ENCODE measurements at places on chromosomes 4 and X.

DNA sequence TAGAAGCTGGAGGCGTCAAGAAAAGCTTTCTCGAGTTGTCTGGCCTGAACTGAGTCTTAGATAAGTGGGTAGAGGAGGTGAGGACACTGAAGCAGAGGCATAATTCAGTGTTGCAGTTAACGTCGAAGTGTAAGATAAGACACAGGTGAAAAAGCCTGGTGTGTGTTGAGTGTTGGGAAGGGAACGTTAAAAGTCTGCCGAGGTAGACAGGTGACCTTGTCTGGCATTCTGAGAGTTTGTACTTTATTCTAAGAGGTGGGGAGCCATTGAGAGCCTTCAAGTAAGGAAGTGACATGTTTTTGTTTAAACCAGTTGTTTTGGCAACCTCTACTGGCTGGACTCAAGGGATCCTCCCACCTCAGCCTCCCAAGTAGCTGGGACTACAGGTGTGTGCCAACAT lies 219.1 kb downstream of the SHROOM3 start:
- DNase-seq: no peak

GRCh38 chr4:76554630-76555029 lies 119.6 kb downstream of the SHROOM3 start:
- DNase-seq: no peak

DNA sequence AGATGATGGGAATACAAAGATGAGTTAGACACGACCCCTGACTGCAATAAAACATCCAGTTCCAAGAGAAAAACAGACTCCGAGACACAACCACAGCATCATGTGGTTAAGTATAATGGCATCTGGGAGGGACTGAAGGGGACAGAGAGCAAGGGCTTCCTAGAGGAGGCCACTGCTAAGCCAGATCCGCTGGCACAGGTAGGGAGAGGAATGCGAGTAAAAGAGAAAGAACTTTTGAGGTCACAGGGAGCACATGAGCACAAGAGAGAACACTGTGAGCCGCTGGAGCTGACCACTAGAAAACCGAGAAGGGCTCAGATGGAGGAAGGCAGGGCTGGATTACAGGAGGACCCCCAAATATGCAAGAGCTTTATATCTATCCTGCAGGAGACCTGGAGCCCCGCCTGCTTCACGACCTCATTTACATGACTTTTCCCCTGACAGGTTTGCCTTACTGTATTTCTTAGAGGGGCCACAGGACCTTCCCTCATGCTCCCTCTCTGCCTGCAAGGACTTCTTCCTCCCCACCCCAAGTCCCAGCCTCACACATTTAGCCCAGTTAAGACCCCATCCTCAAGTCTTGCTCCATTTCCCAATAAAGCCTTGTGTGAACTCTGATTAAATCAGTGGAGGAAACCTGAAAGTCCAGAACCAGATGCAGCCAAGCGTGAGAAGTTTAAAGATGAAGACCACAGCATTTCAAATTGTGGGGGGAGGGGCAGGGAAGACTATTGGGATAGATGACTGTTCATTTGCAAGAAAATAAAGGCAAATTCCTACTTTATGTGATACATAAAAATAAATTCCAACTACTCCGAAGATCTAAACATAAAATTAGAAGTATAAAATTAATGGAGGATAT lies 29.6 kb downstream of the MFAP3L start:
- DNase-seq: no peak

- DNase-seq: no peak
Observed at GRCh38 chrX:98194036-98194435, 1310.3 kb downstream of the RPA4 start.

- peak; percentile 33 for DNase-seq
Observed at GRCh38 chr4:185995665-185996064, 73.3 kb upstream of the TLR3 start.

DNA sequence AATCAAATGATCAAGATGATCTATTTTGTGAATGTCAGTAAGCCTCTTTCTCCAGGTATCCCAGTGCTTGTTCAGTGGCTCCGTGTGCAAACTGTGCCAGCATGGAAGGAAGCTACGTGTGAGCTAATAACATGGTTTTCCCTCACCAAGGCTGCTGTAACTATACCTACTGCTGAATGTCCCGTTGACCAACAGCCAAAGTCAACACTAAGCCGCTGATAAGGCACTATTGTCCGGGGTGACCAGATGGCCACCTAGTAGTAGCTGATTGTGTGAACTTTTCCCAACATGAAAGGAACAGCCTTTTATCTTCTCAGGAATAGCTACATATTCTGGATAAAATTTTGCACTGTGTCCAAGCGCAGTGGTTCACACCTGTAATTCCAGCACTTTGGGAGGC lies 58.0 kb upstream of the ABCG2 start:
- no peak for DNase-seq

GRCh38 chr4:88514557-88515511 lies 8.7 kb downstream of the PYURF start:
- no peak for DNase-seq

GRCh38 chr4:82578935-82579334 lies 17.1 kb upstream of the TMEM150C start:
- DNase-seq: no peak

DNA sequence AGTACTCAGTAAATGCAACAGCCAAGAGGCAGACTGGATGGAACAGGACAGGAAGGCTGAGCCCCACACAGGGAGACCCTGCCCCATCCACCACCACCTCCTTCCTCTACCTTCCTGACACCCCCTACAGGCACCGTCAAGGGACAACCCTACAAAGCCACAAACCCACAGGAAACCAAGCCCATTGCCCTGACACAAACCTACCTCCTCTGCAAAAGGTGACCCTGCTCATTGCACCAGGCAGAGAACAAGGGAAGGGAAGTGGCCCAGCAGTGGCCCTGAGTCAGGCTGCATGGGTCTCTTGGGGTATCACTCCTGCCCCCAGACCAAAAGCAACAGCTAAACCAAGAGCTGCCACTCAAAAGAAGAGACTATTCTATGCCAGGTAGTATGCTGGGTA lies 21.0 kb downstream of the JAKMIP1 start:
- DNase-seq: peak; percentile 86

DNA sequence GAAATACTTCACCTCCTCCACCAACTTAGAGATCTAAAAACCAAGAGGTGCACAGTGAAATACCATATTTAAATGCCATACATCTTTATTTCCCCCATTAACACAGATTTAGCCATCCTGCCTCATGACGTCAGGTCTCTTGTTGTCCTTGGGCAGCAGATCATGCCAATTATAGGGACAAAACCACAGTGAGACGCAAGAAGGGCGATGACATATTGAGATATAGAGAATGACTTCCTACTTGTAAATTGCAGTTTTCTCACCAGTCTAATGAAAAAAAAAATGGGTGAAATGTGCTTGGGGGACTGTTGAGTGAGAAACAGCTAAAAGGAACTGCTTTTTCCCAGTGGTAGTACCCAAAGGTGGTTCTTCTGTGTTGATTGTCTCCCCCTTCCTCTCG lies 24.3 kb downstream of the RS1 start:
- DNase-seq: no peak

DNA sequence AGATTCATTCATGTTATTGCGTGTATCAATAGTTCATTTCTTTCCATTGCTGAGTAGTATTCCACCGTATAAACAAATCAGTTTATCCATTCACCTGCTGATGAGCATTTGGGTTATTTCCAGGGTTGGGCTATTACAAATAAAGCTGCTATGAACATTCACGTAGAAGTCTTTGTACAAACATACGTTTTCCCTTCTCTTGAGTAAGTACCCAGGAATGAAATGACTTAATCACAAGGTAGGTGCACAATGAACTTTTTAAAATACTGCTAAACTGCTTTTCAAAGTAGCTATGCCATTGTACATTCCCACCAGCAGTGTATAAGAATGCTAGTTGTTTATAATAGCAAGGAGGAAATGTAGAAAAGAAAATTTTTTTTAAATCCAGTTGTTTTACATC lies 35.9 kb downstream of the SYTL4 start:
- DNase-seq: no peak

DNA sequence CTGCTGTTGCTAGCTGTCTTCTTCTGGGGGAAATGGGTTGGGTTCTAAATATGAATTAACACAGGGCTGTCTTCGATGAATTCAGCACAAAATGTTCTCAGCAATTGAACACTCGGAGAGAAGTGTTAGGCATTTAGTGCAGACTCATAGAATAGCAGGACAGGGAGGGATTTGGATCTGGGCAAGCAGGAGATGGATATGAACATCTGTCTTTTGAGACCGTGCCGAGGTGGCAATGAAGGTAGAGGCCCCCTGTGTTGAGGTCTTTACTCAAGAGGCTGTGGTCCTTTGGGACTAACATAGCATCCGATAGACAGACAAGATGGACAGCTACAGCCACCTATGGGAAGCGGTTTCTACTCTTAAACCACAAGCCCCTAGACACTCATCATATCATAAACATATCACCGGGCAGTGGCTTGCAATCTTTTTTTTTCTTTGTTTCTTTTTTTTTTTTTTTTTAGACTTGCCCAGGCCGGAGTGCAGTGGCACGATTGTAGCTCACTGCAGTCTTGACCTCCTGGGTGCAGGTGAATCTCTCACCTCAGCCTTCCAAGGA lies 6.7 kb downstream of the CD99 start:
- no peak for DNase-seq

- DNase-seq: peak; percentile 40
Observed at GRCh38 chr4:153084224-153084979, 119.8 kb upstream of the TRIM2 start.

DNA sequence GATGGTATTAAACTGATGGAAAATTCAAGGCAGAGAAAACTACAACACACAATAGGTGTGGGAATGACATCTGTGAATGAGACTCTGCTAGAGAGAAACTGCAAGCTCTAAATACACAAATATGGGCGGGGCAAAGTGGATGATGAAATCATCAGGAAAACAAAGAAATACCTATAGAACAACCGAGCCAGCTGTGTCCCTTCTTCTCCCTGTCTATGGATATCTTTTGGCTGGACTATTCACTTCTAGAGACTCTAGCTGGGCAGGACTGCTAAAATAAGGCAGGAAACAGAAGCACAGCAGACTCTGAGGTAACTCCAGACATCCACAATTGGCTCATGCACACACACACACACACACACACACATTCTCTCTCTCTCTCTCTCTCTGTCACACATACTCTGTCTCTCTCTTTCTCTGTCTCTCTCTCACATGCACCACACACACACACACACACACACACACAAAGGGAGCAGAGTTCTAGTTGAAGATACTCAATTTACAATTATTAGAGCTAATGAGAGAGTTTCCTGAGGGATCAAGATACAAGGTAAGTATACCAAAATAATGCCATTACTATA lies 27.2 kb upstream of the EDNRA start:
- no peak for DNase-seq

DNA sequence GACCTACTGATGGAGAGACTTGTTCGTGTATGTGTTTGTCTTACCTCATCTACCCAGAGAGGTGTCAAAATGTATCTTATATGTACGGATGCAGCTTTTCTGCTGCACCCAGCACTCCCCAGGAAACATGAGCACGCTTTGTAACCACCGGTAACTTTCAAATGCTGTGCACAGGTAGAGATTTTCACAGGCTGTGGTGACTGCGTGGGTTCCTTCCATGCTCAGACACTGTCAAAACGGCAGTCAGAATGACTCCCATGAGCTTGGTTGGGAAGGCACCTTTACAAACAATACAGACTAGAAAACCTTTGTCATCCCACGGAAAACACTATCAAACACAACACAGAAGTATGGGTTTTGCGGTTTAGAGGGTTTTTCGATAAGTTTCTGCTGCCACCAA lies 28.2 kb downstream of the F11 start:
- DNase-seq: no peak

DNA sequence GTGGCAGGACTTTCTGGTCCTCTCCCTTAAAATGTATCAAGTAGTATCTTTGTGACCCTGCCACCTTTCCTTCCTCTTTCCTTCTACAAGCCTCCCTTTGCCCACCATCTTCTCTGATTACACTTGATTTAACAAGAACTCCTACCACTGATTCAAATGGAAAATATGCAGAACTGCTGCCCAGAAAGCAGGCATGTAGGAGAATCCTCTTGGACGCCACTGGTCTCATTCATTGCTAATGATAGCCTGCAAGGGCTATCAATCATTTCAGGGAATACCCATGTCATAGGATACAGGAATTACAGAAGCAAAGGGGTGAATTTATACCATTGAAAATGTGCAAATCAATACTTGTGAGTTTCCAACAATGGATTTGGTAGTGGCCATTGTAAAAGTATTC lies 294.6 kb upstream of the NRK start:
- DNase-seq: no peak

- DNase-seq: no peak
Observed at GRCh38 chr4:124227981-124228380, 484.6 kb downstream of the ANKRD50 start.

GRCh38 chr4:163495900-163496299 lies 1.4 kb downstream of the TMA16 start:
- no peak for DNase-seq

DNA sequence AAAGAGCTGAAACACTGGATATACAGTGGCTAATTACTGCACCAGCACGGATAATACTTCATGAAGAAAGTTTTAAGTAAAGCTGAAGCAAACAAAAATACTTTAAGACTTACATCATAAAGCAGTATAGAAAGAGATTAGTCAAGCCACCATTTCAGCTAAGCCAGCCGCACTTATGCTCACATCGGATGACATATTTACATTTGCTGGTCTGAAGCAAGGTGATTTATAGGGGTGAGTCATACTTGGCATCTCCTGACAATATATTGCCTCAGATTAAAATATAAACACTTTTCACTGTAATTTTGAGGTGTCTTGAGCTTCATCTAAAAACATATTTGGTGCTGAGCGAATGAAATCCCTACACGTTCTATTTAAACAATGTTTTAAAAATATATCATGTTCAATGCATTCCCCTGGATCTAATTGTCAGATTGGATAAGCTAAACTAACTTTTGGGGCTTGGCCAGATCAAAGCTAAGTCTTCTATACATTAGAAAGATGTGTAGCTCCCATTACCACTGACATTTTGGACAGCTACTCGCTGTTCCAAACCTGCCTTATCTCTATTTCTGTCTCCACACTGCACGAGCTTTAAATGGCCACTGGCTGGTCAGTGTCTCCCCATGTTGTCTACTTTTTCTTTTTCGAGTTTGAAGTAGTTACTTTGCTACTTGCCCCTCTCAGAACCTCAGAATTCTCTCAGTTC lies 103.2 kb downstream of the VCX2 start:
- DNase-seq: no peak

GRCh38 chrX:71158603-71159002 lies 14.0 kb downstream of the NLGN3 start:
- no peak for DNase-seq

- DNase-seq: no peak
Observed at GRCh38 chr4:156677656-156678055, 293.9 kb downstream of the PDGFC start.

GRCh38 chr4:36556984-36557383 lies 275.6 kb downstream of the DTHD1 start:
- DNase-seq: no peak

GRCh38 chr4:11328401-11328800 lies 100.3 kb downstream of the HS3ST1 start:
- DNase-seq: no peak

DNA sequence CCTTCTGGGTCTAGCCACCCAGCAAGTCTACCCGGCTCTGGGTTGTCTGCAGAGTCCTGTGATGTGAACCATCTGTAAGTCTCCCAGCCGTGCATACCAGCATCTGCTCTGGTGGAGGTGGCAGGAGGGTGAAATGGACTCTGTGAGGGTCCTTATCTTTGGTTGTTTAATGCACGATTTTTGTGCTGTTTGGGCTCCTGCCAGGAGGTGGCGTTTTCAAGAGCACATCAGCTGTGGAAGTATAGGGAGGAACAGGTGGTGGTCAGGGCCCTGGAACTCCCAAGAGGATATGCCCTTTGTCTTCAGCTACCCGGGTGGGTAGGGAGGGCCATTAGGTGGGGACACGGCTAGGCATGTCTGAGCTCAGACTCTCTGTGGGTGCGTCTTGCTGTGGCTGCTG lies 66.5 kb upstream of the ZFP42 start:
- DNase-seq: no peak

Measured in activated CD4-positive, alpha-beta T cell treated with anti-CD3 and anti-CD28 coated beads, Interleukin-2, amount 10 ng/mL, durations not matched to agents 24 days and 14 days (primary cell).